Cortex of kidney (tissue), 1 donor: ENCODE measurements at places on chromosomes 2 and 18.

DNA sequence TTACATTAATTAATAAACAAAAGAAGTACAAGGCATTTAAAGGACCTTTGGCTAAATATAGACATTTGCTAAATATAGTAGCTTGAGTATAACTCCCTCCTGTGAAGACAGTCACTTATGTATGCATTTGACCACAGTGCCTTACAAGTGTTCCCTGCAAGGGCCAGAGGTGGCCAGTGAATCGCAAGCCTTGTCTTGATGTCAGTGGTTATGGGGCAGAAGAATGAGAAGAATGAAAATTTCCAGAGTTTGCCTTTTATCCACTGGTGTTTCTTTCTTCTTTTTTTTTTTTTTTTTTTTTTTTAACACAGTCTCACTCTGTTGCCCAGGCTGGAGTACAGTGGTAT lies 1.8 kb downstream of the LRRFIP1 start:
- DNase-seq, result no peak

- DNase-seq, result no peak
These were observed 12.0 kb upstream of the MGAT5 start for GRCh38 chr2:134241911-134242310.

DNA sequence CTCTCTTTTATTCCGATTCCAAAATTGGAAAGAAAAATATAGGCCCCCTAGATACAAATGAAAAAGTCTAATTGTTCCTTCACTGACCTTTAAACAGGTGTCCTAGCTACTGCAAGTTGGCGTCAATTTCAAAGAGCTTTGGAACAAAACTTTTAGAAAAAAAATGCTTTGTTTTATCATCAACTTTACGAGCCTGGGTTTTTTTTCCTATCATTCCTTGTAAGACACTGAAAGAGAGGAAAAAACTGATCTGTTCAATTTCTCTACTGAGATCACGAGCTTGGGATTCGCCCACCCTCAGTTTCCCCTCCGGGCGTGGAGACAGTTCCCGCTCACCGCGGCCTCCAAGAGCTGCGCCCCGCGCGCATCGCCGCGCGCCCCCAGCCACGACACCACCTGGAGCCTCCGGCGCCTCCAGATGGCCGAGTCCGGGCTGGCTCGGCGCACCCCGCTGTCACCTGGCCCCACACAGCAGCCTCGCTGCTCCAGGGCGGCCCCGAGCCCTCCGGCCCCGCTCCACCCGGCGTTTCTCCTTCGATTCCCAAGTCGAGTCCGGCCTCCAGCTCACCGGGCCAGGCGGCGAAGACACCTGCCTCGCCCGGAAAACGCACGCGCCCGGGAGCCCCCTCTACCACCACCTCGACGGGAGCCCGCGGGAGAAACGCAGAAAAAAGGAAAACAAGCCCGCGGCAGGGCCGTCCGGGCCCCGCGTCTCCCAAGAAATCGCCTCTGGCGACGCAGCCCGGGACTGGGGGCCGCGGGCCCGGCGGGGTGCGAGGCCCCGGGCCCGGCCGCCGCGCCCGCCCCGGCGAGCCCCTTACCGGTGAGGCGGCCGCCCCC lies 656 bp downstream of the TBC1D8 start:
- no peak for DNase-seq

DNA sequence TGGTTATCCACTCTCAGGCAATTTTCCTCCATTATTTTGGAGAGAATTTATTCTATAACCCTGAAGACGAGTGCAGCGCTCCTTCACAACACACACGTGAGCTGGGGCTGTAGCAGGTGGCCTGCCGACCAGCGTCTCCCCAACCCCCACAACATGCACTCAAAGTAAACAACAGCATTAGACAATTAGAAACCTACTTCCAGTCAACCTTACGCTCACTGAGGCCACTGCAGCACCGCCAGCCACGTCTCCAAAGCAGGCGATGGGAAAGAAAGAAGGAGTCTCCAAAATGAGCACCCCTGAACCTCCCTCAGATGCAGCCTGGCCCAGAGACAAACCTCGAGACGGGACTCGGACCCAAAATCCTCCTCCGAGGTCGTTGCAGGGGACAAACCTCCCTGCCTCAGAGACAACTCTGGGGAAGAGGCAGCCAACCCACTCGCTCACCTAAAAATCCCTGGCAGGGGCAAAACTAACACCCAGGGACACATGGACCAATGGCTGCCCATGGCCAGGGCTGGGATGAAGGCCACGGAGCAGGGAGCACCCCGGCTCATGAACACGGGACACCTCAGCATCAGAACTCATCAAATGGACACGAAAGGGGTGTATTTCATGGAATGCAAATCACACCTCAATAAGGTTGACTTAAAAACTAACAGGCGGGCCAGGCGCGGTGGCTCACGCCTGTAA lies 2.6 kb downstream of the SLC66A2 start:
- DNase-seq, result no peak

- DNase-seq, result no peak
These were observed 615.8 kb upstream of the SYT4 start for GRCh38 chr18:43893001-43893637.

DNA sequence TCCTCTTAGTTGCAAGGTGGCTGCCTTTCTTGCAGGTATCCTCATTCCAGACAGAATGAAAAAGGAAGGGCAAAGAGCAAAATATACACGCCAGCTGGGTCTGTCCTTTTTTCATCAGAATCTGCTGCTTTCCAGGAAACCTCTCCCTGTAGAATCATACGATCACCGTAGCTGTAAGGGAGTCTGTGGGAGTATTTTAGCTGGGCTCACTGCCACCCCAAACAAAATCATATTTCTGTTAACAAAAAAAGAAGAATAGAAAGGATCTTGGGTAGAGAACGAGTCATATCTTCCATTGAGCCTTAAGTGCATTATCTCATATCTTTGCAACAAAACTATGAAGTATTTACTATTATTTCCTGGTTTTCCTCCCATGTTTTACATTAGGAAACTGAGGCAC lies 15.0 kb upstream of the TANC1 start:
- DNase-seq, result no peak

- DNase-seq, result no peak
These were observed 96.6 kb downstream of the RAPH1 start for GRCh38 chr2:203438528-203438927.

- DNase-seq, result no peak
These were observed 281.2 kb upstream of the PARD3B start for GRCh38 chr2:204264085-204264553.

DNA sequence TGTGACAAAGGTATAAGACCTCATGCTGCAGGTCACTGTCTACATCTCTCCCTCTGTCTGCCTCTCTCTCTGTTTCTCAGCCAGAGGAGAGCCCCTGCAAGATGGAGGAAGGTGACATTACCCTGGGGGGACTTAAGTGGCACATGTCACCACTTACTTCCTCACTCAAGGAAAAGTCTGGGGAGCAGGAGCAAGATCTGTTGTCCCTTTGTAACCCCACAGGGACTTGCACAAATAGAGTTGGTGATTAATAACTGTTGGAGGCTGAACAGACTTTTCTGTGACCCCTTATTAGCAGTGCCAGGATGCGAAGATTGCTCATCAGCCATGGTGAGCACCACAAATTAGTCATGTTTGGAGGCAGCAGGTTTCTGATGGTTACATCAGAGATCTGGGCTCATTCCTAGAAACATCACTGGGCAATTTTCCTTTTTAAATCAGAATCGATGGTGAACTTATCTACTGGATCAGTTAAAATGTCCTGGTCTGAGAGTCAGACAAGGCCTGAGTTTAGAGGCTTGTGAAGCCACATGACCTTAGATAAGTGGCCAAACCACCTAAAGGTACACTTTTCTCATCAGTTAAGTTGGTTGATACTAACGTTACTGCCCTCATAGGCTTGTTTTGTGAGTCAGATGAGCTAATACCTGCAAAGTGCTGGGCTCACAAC lies 81.2 kb upstream of the LTBP1 start:
- no peak for DNase-seq

DNA sequence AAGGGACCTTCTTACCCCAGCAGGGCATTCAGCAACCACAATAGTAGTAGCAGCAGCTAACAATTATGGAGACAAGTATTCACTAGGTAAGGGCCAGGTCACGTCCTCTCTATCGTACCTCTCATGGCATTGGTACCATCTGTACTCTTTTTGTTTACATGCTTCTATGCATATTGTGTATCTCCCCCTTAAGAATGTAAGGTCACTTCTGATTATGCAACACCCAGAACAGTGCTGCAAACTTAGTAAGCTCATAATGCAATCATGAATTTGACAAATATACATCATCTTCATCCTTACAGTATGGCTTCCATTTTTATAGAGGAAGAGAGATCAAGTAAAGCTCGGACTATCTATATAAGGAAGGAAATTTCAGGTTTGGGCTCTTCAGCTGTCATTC lies 46.1 kb downstream of the SPRED2 start:
- no peak for DNase-seq

GRCh38 chr18:62347089-62347506 lies 22.0 kb downstream of the TNFRSF11A start:
- DNase-seq, result no peak

DNA sequence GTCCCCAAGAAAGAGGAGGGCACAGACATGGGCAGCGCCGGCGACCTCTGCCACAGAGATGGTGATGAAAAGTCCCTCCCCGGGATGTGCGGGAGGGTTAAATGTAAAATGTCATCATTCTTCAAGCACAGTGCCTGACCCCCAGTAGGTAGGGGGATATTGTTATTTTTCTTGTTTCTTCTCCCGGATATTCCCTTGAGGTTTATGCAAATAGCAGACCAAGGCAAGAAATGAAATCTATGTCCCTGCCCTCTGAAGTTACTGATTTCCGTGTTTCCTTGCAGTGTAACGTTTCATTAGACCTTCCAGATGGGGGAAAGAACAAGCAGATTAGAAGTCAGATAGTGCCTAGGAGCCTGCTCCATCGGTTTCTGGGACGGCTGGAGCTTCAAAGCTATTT lies 158.3 kb downstream of the KLHL29 start:
- DNase-seq, result no peak

DNA sequence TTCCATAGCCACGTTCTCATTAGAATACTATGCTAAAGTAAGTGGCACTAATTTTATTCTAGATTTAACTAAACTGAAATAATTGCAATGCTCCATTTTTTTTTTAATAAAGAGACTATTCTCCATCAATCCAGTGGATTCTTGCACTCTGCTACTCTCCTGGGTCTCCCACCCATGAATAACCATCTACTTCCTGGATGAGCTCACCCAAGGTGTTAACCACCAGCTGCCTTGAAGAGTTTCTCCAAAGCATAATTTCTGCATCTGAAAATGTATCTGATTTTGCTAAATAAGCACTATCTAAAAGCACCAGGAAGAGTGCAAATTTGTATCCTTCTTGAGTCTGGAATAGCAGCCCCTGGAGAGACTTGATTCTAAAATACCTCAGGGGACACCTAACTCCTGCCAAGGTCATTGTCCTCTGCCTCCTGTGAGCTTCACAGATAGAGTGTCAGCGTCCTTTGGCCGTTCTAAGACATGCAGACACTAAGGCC lies 41.6 kb upstream of the SH3BP4 start:
- DNase-seq, result no peak

DNA sequence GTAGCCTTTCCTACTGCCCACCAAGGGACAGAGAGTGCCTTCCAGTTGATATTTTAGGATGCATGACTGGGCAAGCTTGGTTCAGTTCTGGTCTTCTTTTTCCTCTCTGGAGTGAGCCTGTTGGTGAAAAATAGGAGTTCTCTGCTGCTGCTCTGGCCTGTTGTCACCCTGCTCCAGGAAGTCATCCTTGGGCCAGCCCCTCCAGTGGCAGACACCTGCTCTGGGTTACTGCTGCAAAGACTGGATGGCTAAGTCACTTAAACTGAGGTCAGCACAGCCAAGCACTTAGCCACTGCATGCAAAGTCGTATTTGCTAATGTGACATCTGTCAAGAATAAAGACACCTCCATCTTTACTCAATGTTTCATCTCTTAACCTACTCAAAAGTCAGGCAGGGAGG lies 219.6 kb upstream of the ID2 start:
- DNase-seq, result no peak

GRCh38 chr2:47091118-47091517 lies 64.0 kb downstream of the STPG4 start:
- no peak for DNase-seq

DNA sequence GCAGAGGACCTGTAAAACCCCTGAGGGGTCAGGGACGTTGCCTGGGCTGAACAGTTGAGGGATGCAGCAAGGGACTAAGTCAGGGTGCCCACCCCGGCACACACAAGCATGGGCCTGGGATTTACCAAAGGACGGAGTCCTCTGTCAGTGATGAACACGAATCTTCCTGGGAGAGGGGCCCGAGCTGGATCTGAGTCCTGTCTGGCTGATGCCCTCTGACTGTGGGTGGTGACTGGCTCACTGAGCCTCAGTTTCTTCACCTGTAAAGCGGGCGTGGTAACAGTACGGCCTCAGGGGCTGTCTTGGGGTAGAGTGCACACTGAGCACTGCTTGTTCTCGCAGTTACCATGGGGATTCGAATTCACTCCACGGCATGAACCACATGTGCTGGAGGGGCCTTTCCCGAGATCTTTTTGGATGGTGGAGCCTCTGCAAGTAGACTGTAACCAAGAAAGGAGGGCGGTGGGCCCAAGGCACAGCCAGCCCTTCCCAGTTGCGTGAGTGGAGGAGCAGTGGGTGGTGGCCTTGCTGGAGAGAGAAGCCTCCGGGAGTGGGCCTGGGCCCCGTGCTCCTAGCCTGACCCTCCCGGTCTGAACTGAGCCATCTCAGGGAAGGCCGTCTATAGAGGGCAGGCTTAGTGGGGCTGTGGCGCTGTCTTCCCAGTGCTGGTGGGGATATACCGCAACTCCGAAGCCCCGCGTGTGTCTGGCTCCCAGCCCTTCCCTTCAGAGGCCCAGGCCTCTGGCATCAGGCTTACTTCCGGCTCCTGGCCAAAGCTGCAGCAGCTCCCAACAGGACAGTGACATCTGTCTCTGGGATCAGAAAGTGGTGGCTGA lies 130.8 kb upstream of the HS6ST1 start:
- DNase-seq, result no peak

DNA sequence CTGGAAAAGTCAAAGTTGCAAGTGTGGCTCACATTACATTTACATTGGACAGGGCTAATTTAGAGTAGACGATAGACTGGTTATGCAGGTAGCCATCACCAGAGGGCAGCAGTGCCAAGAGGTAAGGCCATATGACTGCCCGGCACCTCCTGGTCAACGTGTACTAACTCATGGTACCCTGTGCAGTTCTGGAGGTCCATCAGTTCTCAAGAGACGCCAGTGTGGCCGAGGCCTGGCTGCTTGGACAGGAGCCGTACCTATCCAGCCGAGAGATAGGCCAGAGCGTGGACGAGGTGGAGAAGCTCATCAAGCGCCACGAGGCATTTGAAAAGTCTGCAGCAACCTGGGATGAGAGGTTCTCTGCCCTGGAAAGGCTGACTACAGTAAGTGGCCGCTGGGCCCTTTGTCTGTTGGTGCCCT lies 65.8 kb upstream of the EML6 start:
- no peak for DNase-seq

DNA sequence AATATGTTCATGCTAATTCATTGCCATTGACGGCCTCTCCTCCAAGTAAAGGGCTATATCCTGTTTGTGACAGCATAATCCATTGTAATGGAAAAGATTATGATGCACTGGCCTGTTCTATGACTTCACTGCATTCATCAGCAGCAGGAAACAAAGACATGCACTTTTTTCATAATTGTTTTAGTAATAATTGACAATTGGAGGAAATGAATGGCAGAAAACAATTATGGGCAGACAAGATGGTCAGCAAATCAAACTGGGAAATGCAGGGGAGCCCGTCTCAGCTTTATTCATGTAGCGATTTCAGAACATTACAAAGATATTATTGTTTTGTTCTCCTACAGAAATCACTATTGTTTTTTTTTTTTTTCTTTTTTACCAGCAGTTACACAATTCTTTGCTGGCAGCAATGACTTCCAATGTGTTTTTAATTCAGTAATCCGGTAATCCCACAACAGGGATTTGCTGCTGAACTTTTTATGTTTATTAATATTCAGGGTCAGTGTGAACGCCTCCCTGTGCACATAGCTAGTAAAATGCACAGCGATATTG lies 33.8 kb upstream of the RASGRP3 start:
- DNase-seq, result no peak
